ENCODE measurements at places on chromosomes 13 and 19. TPM values are rescaled to one million over a fixed set of nuclear protein-coding genes. Genes with fewer than 3 reads are reported as not detected.
A peak's percentile ranks its signal among the peaks of the same experiment; 100 is the strongest.

The LRP3 gene
- 13.8 TPM for total RNA-seq

The ERICH6B gene
- total RNA-seq: not detected

The CATSPERD gene
- 6.4 TPM for total RNA-seq

The SHKBP1 gene
- 91.2 TPM for total RNA-seq

The CBARP gene
- total RNA-seq: 0.41 TPM

The TBXA2R gene
- total RNA-seq: 4.9 TPM

The PEG3 gene
- total RNA-seq: 5.0 TPM

The CAMSAP3 gene
- total RNA-seq: 25.6 TPM

- H3K4me1 ChIP-seq: peaks cover 24% of the 10 kb centered on the region
- no peaks in the 10 kb centered on the region for H3K27me3 ChIP-seq
- H3K27ac ChIP-seq: no peak overlapping the region
- H3K36me3 ChIP-seq: peaks cover 57% of the 10 kb centered on the region
- DNase-seq: no peak
Observed at GRCh38 chr19:15404780-15405211, 14.0 kb downstream of the AKAP8L start.

DNA sequence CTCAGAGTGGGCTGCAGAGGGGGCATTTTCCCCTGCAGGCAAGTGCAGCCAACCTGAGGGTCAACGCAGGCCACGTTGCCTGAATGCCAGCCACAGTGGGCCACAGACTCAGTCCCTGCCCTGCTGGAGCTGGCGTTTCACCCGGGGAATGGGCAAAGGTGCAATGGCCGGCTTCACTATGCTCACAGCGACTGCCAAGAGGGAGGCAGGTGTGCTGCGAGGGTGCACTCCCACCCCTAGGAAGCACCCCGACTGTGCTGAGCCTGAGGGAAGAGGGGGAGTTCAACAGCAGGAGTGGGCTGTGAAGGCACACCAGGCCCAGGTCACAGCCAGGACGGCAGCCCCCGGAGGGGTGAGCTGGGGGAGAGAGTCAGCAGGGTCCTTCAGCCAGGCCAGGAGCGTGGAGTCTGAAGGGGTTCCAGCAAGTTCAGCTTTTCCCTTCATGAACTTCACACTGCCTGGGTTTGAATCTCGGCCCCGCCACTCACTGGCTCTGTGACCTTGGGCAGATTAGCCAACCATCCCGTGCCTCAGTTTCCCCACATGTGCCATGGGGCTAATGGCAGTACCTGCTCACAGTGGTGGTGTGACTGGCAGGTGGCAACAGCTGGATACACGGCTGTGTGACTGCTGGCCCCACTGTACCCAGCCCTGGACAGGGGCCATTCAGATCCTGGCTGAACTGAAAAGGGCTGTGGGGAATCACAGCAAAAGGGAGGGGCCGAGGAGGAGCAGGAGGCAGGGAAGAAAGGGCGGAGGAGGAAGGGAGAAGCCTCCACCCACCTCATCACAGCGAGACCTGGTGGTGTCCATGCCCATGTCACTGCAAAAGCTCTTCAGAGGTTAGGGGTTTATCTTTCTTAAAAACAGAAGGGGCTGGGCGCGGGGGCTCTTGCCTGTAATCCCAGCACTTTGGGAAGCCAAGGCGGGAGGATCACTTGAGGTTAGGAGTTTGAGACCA is 7.6 kb downstream of the TRAPPC6A start:
- peaks cover 31% of the 10 kb centered on the region for H3K4me1 ChIP-seq
- no peaks in the 10 kb centered on the region for H3K27me3 ChIP-seq
- no peak overlapping the region for H3K4me3 ChIP-seq
- no peaks in the 10 kb centered on the region for H3K36me3 ChIP-seq
- H3K27ac ChIP-seq: no peak overlapping the region

- H3K27ac ChIP-seq: peak overlapping the region; percentile 76
- no peaks in the 10 kb centered on the region for H3K27me3 ChIP-seq
- no peak overlapping the region for H3K4me3 ChIP-seq
- DNase-seq: no peak
- no peaks in the 10 kb centered on the region for H3K36me3 ChIP-seq
Observed at GRCh38 chr13:75724752-75725517, 88.8 kb downstream of the LMO7 start.

- no peak for DNase-seq
- no peak overlapping the region for H3K4me3 ChIP-seq
- H3K27me3 ChIP-seq: no peaks in the 10 kb centered on the region
- H3K4me1 ChIP-seq: no peaks in the 10 kb centered on the region
Observed at GRCh38 chr19:34639491-34640085, 37.4 kb downstream of the SCGB2B2 start.

GRCh38 chr19:17967257-17968051 is 547 bp downstream of the KCNN1 start:
- no peak overlapping the region for H3K27ac ChIP-seq
- no peak for DNase-seq
- H3K4me1 ChIP-seq: no peaks in the 10 kb centered on the region
- H3K27me3 ChIP-seq: peaks cover 36% of the 10 kb centered on the region

- peak; percentile 16 for DNase-seq
- peak overlapping the region; percentile 24 for H3K27ac ChIP-seq
- no peaks in the 10 kb centered on the region for H3K36me3 ChIP-seq
- H3K4me3 ChIP-seq: no peak overlapping the region
- H3K27me3 ChIP-seq: no peaks in the 10 kb centered on the region
- H3K4me1 ChIP-seq: peaks cover 27% of the 10 kb centered on the region
Observed at GRCh38 chr19:6249296-6249695, 30.5 kb downstream of the MLLT1 start.

DNA sequence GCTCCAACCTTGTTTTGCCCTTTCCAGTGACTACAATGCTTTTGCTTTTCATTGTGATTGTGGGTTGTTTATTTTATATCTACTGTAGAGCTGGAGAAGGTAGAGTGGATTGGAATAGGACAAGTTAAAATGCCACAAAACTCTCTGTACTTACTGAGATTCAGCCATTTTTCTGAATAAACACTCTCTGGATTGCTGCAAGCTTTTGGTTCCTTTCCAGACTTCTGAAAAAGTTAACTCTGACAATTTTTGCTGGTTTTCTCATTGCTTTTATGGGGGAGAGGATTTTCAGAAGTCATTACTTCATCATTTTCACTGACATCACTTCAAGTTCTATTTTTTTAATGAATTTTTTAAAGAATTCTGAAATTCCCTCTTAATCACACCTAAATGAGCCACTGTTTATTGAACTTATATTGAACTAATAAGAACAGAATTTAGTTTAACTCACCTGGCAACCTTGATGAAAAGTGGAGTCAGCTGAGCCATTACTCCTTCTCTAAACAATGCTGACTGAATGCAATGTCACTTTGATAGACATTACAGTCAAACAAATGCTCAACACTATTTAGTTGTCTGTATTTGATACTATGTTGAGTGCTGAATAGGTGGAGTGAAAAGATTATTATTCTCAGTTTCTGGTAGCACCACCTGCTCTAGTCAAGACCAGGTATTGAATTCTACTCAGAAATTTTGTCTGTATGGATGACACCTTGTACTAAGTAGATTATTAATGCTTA is 303.5 kb downstream of the DLEU7 start:
- DNase-seq: no peak
- no peak overlapping the region for H3K4me3 ChIP-seq
- no peak overlapping the region for H3K27ac ChIP-seq

DNA sequence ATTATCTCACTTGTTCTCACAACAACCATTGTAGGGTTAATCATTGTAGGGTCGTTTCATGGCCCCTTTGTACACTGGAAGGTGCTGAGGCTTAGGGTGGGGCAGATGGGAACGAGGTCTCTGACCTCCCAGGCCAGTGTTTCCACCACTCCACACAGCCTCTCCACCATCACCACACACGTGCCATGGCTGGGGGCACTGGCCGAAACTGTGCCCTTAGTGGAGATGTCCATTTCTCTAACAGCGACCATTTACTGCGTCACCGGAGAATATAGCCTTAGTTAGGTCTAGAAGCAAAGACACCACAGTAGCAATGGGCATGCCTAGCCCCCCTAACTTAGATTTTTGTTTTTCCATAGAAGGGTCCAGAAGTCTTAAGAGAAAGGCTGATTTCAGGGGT is 36.5 kb downstream of the COL4A1 start:
- H3K4me1 ChIP-seq: peaks cover 31% of the 10 kb centered on the region
- H3K36me3 ChIP-seq: peaks cover 6% of the 10 kb centered on the region
- no peak for DNase-seq
- H3K4me3 ChIP-seq: no peak overlapping the region

DNA sequence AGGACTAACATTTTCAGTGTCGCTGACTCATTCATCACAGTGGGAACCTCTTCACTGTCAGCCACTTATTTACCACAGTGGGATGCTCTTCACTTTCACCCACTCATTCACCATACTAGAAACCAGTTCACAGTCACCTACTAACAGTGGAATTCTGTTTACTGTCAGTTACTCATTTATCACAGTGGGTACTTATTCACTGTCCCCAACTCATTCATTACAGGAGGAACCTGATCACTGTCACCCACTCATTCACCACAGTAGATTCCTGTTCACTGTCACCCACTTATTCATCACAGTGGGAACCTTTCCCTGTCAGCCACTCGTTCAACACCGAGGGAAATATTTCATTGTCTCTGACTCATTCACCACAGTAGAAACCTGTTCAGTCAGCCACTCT is 10.1 kb upstream of the ZNF85 start:
- no peaks in the 10 kb centered on the region for H3K36me3 ChIP-seq
- no peak overlapping the region for H3K27ac ChIP-seq
- DNase-seq: no peak
- H3K4me1 ChIP-seq: no peaks in the 10 kb centered on the region
- no peaks in the 10 kb centered on the region for H3K27me3 ChIP-seq

- H3K27ac ChIP-seq: no peak overlapping the region
- peaks cover 28% of the 10 kb centered on the region for H3K36me3 ChIP-seq
- no peak overlapping the region for H3K4me3 ChIP-seq
- no peak for DNase-seq
- H3K4me1 ChIP-seq: no peaks in the 10 kb centered on the region
- no peaks in the 10 kb centered on the region for H3K27me3 ChIP-seq
Observed at GRCh38 chr19:4414800-4415321, 12.4 kb downstream of the CHAF1A start.

DNA sequence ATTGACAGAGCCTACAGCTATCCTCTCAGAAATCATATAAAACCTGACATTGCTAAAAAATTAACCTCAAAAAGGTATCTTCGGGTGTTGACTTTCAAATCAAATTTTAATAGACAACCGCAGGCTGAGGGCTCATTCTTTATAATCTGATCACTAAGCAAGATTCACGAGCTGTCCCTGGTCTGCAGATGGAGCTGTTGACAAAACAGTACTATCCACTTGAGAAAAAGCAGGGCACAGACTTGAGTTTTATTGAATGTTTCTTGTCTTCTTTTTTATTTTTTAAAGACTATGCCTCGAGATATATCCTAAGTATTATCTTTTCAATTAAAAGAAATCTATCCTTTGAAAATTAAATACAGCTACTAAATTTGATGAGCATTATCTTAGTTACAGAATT is 540.5 kb downstream of the PCDH9 start:
- H3K36me3 ChIP-seq: no peaks in the 10 kb centered on the region
- no peak overlapping the region for H3K4me3 ChIP-seq
- no peak overlapping the region for H3K27ac ChIP-seq

- H3K4me1 ChIP-seq: no peaks in the 10 kb centered on the region
- DNase-seq: no peak
- H3K27ac ChIP-seq: no peak overlapping the region
- H3K4me3 ChIP-seq: no peak overlapping the region
- H3K36me3 ChIP-seq: no peaks in the 10 kb centered on the region
Observed at GRCh38 chr13:94079876-94080275, 399.6 kb downstream of the DCT start.

DNA sequence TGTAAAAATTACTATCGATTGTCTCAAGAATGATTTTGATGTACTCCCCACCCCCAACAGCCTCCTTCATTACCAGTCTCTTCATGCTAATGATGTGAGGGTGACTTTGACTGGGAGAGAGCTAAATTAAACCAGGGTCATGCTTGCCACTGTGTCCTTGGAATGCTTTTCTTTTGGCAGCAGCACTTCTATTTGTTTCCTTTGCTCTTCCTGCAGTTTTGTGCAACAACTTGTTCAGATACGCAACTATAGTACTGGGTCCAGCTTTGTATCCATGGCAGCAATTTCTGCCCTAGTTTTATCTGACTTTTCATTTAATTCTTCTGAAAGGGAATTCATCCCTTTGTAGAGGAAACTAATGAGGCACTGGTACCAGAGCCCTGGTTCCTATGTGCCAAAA is 2792.1 kb downstream of the PCDH9 start:
- H3K27me3 ChIP-seq: no peaks in the 10 kb centered on the region
- H3K4me1 ChIP-seq: no peaks in the 10 kb centered on the region
- DNase-seq: no peak
- H3K4me3 ChIP-seq: no peak overlapping the region

DNA sequence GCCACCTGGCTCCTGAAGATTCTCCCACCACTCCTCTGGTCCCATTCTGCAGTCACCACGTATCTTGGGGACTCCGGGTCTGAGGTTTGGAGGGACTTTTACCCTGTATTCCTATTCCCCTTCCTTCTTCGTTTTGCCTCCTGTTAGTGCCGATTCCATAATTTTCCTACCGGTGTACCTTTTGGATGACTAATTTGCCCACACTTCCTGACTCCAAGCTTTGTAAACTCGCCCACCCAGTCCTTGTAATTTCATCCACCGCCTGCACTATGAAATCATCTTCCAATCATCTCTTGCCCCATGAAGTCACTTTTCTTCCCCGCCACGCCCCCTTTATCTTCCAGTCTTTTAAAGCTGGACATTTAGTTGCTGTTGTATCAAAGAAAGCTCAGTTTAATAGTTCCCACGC is 572 bp downstream of the UCHL3 start:
- peaks cover 18% of the 10 kb centered on the region for H3K4me1 ChIP-seq
- peaks cover 5% of the 10 kb centered on the region for H3K36me3 ChIP-seq
- peak overlapping the region; percentile 99 for H3K4me3 ChIP-seq
- no peak for DNase-seq
- no peaks in the 10 kb centered on the region for H3K27me3 ChIP-seq
- peak overlapping the region; percentile 94 for H3K27ac ChIP-seq

DNA sequence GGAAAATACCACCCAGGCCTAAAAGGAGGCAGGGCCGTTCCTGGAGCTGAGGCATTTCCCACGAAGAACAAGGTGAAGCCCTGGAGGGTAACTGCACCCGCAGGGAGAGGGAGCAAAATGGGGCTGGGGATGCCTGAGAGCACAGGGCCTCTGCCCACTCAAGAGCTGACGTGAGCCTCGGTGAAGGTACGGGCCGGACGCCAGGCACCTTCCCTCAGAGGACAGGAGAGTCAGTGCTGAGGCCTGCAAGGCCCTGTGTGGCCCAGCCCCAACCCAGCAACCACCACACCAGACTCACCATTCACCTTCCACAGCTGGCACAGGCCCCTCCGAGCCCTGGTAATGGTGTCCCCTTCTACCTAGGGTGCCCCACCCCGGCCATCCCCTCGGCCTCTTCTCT is 36.3 kb downstream of the DNMT1 start:
- H3K4me3 ChIP-seq: no peak overlapping the region
- peaks cover 100% of the 10 kb centered on the region for H3K36me3 ChIP-seq
- H3K27me3 ChIP-seq: no peaks in the 10 kb centered on the region

DNA sequence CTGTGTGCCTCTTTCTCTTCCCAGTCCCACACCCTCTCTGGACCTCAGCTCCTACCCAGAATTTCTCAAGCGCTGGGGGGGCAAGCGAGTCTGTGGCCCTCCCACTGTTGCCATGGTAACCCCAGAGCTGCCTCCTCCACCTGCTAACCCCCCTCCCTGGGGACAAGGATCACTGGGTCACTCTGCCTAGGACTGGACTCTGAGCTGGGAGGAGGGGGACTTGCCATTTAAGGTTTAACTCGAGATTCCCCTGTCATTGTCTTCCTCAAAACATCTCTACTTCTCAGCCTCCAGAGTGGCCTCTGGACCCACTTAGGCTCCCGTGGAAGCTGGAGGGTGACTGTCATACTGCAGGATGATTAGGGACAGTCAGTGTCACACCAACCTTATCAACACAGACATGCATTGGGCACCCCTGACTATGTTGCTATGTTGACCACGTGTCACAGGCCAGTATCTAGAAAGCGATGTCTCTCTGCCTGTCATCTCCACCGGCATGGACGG is 2.2 kb downstream of the PALM3 start:
- no peak overlapping the region for H3K4me3 ChIP-seq
- H3K27me3 ChIP-seq: peaks cover 27% of the 10 kb centered on the region
- no peaks in the 10 kb centered on the region for H3K36me3 ChIP-seq
- no peak overlapping the region for H3K27ac ChIP-seq
- DNase-seq: no peak

Measured in lower lobe of right lung (tissue), 2 donors.